ENCODE measurements at places on chromosomes 11 and 22.

GRCh38 chr11:72970557-72971118 lies 156.4 kb downstream of the ATG16L2 start:
- no peak for DNase-seq

DNA sequence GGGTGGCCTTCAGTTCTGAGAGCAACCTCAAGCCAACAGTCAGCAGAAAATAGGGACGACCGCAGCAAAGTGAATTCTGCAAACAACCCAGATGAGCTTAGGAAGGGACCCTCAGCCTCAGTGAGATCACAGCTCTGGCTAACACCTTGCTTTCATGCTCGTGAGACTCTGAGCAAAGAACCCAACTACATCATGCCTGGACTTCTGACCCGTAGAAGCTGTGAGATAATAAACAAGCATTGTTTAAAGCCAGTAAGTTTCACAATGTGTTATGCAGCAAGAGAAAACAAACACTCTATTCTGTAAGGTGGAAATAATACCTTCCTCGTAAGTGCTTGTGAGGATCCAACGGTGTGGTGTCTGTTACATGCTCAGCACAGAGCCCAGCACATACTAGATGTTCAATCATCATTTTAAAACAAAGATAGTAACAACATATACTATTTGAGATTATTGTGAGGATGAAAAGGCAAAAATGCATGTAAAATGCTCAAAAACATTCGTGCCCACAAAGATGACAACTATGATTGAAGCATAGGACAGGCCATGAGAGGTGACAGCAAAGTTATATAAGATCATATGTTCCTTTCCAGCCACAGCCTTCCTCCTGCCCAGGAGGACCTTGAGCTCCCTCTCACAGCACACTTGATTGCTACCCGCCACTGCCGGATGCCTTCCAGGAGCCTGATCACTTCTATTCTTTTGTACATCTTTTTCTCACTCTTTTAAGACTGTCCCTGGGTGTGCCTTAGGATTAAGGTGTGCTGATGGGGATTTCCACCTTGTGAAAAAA lies 433.3 kb downstream of the BUD13 start:
- no peak for DNase-seq

GRCh38 chr11:128405112-128405511 lies 182.2 kb downstream of the ETS1 start:
- no peak for DNase-seq

GRCh38 chr11:82924522-82925224 lies 23.1 kb downstream of the DDIAS start:
- no peak for DNase-seq

- DNase-seq: no peak
These were observed 706 bp downstream of the DCPS start for GRCh38 chr11:126304457-126305075.

GRCh38 chr22:48493733-48494132 lies 1333.9 kb downstream of the BRD1 start:
- no peak for DNase-seq

DNA sequence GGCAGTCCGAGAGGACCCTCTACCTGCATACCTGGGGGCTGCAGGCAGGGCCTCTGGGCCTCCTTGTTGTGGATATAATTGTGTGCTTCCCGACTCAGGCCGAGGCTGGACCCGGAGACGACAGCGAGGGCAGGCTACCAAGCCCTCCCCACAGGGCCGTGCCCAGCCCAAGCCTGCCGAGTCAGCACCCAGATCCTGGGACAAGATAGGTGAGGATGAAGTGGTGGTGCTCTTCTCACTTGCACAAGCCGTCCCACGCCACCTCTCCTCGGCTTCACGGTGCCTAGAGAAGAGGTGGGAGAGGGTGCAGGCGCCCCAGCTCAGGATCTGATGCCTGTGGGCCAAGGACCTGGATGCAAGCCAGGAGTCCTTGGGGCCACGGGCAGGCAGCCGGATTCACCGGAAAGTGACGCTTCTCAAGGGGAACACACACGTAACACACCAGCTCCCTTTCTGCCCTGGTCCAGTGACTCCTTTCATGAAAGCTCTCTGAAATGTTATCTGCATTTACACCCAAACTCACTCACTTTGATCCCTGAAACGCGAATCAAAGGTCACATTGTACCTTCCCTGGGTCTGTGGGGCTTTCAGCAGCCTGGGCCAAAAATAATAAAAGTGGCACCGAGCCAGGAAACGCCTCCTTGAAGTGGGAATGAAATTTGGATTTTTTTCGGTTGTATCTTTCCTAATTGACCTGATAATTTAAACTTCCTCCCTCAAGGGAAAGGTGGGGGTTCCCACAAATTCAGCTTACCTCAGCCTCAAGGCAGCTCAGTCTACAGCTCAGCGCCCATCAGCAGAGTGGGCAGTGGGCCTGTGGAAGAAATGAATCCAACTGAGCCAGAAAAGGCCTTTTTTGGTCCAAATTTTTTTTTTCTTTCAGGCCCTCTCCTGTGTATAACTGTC lies 1.1 kb upstream of the GNB1L start:
- peak; percentile 60 for DNase-seq

GRCh38 chr11:104700609-104701008 lies 197.7 kb downstream of the CASP12 start:
- no peak for DNase-seq

GRCh38 chr11:95451682-95452081 lies 220.7 kb upstream of the SESN3 start:
- no peak for DNase-seq

GRCh38 chr22:40199223-40199622 lies 21.5 kb downstream of the TNRC6B start:
- DNase-seq: no peak

- DNase-seq: no peak
These were observed 72.1 kb upstream of the TIMP3 start for GRCh38 chr22:32729412-32729811.

GRCh38 chr22:34019190-34019845 lies 99.0 kb upstream of the LARGE1 start:
- DNase-seq: no peak

DNA sequence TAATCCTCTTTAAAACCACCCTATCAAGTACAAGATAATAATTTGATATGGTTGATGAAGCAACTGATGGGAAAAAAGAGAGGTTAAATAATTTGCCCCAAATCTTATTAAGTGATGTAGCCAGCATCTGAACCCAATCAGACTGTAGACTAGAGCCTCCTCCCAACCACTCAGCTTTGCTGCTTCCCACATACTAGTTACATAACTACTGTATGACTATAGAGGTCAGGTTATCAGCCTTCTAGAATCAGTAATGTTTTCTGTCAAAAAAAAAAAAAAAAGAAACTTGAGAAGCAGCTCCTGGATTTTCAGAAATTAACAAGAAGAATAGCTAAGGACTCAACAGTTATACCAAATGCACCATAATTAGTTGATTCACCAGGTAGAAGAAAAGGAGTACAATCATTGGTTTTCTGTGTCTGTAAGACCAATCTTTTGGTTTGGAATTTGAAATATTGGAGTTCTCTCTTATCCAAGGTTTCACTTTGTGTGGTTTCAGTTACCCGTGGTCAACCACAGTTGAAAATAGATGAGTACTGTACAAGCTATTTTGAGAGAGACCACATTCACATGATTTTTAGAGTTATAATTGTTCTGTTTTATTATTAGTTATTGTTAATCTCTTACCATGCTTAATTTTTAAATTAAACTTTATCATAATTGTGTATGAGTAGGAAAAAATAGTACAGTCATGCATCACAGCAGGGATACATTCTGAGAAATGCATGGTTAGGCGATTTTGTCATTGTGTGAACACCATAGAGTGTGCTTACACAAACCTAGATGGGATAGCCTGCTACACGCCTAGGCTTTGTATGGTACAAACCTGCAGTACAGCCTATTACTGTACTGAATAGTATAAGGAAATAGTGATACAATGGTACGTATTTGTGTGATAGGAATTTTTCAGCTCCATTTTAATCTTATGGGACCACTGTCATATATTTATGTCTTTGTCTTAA lies 72.2 kb downstream of the PDHX start:
- DNase-seq: no peak

- no peak for DNase-seq
These were observed 41.3 kb downstream of the NEU3 start for GRCh38 chr11:75029836-75030631.

DNA sequence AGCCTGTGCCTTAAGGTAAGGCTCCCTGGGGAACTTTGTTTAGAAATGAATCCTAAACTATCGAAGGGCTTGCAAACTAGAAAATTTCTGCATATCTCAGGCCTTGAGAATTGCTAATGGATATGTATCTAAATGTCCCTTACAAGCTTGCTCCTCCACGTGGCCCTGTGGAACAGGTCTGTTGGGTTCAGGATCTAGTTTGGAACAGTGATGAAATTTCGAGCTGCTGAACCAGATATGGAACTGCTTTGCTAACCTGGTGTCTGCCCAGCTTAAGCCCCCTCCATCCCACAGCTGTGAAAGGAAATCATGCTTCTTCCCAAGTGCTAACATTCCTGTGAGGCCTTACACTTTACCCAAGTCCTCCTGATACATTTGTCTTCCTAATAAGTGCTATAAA lies 11.6 kb downstream of the SREBF2 start:
- DNase-seq: no peak

- no peak for DNase-seq
These were observed 176.1 kb downstream of the LRRC4C start for GRCh38 chr11:41283191-41283930.

GRCh38 chr22:33090836-33091235 lies 32.7 kb upstream of the SYN3 start:
- no peak for DNase-seq

GRCh38 chr22:20531404-20532201 lies 24.2 kb downstream of the MED15 start:
- DNase-seq: peak; percentile 76

DNA sequence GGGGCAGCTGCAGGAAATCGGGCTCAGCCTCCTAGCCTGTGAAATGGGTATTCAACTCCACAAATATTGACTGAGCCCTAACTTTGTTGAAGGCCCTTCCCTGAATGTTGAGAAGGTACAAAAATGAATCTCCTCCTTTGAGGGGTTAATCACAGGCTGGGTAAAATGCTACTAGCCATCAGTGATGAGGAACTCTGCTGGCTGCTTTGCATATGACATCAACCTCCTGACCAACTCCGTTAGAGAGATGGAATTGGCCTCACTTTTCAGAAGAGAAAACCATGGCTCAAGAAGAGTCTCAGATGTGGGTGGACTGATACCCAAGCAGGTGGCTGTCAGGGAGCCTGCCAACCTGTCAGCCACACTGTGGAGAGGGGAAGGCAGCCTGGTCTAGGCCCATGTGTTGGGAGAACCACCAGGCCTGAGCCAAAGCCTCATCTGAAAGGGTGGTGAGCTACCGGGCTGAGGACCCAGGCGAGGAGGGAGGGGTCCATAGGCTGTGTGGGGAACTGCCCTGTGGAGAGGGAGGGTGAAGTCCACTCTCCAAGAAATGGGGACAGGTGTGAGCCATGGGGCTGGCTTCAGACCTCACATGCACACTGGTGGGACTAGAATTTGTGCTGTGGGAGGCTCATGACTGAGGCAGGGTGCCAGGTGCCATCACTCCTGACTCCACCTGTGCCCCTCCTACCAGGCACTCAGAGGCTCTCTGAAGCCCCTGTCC lies 11.8 kb downstream of the CDCA5 start:
- DNase-seq: no peak

DNA sequence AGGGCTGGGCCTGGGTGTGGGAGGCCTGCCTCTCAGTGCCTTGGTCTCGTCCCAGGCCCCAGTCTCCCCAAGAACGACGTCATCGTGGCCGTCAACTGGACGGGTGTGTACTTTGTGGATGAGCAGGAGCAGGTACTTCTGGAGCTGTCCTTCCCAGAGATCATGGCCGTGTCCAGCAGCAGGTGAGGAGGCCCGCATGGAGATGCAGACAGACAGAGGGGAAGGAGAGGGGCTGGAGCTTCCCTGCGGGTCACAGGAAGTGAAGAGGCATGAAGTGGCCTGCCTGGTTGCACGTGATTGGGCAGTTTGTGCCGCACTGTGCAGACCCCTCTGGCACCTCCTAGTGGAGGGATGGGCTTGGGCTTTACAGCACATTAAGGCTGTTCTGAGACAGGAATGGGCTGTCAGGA lies 70.4 kb downstream of the MYO7A start:
- DNase-seq: no peak

- peak; percentile 95 for DNase-seq
These were observed 25.0 kb downstream of the MTMR3 start for GRCh38 chr22:29907753-29908515.

GRCh38 chr11:83628622-83629355 lies 342.6 kb upstream of the CCDC90B start:
- no peak for DNase-seq

DNA sequence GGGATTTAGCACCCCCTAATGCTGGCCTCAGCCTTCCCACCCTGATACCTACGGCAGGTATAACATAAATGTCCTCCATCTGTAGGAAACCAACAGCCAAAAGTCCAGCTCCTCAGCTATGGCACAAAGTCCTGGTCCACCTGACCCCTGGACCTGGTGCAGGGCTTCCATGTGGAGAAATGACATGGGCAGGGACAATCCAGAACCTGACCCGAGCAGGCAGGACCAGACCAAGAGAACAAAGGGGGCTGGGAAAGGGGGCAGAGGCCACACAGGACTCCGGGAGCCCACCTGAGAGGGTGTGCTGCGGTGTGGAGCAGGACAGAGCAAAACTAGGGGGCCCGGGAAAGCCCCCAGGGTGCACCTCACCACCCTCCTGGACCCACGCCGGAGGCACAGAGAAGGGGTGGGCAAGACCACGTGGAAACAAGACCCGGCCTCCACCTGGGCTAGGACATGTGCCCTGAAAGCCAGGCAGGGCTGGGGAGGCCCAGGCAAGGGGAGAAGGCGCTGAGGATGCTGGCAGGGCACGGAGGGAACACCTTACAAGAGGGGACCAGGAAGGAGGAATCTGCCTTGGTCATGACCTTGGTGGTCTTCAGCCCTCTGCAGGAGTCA lies 368.9 kb downstream of the SHANK2 start:
- no peak for DNase-seq

- DNase-seq: peak; percentile 52
These were observed 31.5 kb downstream of the C22orf31 start for GRCh38 chr22:29030016-29030617.

DNA sequence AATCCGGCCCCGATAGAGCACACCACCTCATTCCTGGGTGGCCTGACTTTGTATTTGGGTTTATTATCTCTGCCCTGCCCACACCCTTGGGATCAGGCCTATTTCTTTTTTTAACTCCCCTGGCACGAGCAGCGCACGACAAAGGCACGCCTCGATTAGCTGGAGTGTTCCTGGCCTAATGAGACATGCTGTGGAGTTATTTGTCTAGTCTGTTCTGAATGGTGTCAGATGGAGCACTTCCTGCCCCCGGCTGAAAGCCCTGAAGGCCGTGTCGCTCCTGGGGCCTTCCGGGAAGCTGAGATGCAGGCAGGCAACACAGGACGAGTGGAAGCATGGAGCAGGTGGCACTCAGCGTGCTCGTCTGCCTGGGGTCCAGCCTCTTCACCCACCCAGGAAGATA lies 47.1 kb downstream of the LARGE1 start:
- no peak for DNase-seq

DNA sequence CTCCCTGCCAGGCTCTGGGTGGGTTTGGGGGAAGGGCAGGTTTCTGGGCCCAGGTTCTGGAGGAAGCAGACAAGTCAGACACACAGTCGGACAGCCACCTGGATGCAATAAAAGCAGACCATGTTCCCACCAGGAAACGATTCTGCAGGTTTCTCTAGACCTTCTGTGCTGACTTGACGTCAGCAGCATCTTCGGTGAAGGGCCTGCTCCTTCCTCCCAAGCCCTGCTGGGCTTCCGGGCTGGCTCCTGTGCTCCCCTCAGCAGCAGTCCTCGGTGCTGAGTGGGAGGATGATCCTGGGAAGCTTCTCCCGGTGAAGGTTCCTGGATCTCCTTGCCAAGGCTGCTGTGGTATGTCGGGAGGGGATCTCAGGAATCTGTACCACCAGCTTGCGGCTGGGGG lies 240.0 kb downstream of the GRIK4 start:
- no peak for DNase-seq
